ENCODE measurements at places on chromosomes 12 and 14.

GRCh38 chr12:10069099-10069498 lies 29.7 kb downstream of the CLEC1A start:
- peak; percentile 82 for DNase-seq

- no peak for DNase-seq
Observed at GRCh38 chr14:85454226-85454813, 75.6 kb upstream of the FLRT2 start.

DNA sequence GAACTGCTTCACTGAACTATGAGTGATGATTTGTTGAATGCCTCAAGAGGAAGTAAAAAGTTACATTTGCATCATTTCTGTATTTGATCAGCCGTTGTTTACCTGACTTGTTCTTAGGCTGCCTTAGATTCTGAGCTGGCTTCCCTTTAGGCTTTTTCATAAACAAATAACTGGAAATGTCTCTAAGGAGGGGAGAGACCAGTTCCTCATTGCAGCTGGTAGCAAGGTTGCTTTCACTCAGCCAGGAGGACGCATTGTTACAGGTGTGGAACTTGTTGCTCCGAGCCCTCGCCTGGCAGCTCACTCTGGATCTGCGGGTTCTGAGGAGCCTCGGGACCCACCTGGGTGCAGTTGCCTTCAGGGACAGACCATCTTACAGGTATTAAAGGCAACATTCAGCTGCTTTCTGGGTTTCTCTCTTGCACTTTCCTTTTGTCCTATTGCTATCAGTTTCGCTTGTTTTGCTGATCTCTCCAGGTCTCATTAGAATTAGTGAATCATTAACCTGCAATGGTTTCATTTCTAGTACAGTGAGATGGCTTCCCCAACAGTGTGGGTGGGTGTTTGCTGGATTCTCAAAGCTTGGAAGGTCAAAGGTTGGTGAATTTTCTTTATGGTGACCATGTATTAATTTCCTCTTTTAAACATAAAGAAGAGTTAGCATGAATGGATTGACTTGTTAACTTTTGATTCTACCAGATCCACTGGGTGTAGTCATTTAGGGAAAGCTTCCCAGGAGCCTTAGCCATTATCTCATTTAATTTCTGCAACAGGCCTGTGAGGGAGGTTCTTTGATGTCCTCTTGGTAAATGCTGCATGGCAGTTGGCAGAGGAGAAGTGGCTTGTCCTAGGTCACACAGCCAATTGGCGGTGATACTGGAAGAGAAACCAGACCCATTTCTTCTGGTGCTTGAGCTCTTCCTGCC lies at the start of gene PLEKHG7:
Gene PLEKHG7 (plus strand): TSS at position 236 of the 926 bp plus-strand sequence. CDS start 3,643 bp downstream, outside the sequence.
- no peak for DNase-seq

- DNase-seq = no peak
Observed at GRCh38 chr12:177980-178828, 35.8 kb downstream of the SLC6A12 start.

- DNase-seq = no peak
Observed at GRCh38 chr12:66683073-66683472, 4.2 kb upstream of the GRIP1 start.

- no peak for DNase-seq
Observed at GRCh38 chr12:65364046-65364445, 85.6 kb downstream of the MSRB3 start.

GRCh38 chr12:121799842-121800693 lies 3.7 kb upstream of the SETD1B start:
- DNase-seq = peak; percentile 82
